Right renal pelvis (tissue), 4 donors: ENCODE measurements at places on chromosomes 3 and 15.

DNA sequence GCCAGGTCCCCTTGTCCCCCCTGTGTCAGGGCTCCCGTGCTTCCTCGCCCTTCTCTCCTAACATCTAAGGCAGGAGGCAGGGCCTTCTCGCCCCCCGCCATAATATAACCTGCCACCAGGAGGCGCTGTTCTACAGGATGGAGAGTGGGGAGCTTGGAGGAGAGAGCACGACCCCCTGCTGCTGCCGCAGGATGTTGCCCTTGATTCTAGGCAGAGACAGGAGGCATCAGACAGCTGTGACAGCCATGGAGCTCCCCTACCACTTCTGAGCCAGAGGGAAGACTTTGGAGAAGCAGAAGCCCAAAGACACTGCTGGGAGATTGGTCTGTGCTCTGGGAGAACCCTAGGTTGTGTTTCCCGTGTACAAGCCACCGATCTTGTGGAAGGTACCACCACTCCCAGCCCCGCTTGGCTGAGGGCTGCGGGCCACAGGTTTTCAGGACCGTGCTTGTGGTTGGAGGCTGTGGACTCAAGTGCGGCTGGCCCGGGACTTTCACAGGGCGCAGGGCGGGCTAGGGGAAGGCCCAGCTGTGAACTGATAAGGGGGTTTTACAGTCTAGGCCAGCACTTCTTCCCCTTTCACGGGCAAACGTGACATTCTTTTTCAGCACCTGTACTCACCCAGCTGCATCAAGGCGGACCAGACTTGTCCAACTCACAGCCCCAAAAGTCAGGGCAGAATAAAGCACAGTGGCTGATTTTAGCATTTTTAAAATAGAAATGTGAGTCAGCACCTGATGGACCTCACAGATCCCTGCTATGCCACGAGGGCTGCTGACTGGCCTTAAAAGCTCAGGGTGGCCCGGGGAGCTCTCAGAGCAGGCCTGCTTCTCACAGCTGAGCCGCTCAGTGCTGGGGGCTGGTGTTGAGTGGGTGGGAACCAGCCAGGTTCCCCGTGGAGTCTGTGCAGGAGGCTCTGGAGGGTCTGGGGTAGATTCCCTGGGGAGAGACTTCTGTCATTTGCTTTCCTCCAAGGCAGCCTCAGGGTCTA is 2.6 kb upstream of the TIGIT start:
- DNase-seq = no peak

- DNase-seq = no peak
Measured at GRCh38 chr15:36766449-36766848, 187.0 kb downstream of the CDIN1 start.

DNA sequence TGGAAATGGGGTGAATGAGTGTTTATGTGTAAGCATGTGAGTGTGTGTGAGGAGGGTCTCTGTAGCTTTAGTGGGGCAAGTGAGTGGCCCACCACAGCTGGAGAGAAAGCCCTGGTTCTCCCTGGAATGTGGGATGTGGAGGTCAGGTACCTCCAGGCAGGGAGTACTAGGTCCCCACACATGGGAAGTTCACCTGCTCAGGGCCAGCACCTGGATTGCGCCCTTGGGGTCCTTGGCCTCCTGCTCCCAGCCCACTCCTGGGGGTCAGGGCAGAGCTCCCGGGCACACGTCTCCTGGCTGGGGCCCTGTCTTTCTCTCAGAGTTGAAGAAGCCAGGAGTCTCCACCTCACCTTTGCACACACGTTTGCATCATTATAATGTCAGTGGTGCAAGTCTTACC is 40.0 kb upstream of the TMCC1 start:
- no peak for DNase-seq

- no peak for DNase-seq
Measured at GRCh38 chr15:69906256-69907185, 191.2 kb downstream of the TLE3 start.

DNA sequence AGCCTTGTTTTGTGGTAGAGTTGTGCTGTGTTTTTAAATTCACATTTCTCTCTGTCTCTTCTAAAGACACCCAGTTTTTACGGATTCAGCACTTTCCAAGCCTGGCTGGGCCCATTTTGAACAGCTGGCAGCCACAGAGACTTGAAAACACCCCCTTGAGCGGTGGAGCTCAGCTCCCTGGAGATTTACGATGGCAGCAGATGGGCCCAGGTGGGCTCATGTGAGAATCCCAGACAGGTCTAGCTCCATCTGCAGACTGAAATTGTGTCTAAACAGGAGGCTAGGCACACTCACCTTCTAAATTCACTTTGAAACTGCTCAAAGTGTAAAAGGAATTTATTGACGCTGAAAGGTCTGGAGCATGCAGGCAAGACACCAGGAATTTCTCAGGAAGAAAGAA is 232.0 kb upstream of the HES1 start:
- DNase-seq = no peak

GRCh38 chr3:175655351-175655750 is 796.2 kb downstream of the NAALADL2 start:
- no peak for DNase-seq

DNA sequence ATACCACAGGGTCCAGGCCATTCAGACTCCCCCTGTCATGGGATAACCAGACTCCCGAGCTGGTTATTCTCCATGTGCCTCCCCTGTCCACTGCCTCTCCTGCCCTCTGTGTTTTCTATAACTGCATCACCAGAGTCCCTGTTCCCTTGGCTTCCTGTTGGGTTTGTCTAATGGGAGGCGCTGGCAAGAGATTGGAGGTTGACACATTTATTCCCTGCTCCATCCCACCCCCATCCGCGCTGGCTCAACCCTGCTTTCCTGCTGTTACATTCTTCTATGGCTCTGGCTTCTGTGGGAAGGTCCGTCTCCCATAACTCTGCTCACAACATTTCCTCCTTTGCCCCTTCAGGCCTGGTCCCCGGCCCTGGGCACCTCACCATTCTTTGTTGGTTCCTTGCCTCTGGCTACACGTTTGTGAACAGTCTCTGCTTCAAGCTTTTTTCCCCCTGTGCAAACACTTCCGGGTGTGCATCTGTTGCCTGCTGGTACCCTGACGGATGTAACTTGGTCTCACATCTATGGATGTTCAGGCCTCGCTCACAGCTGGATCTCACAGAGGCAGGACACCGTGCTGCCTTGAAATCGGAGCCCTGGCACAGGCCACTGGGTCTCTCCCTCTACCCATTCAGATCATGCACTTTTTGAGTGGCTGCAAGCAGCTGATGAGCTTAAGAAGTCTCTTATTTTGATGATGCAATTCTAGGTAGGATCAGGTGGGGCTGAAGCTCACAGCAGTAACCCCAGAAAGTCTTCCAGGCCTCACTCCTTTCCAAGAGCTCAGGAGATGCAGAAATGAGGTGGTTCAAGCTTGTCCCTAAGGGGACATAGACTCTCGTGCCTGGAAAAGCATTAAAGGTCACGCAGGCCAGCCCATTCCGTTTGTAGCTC is 68.6 kb upstream of the ATP13A3 start:
- DNase-seq = no peak

DNA sequence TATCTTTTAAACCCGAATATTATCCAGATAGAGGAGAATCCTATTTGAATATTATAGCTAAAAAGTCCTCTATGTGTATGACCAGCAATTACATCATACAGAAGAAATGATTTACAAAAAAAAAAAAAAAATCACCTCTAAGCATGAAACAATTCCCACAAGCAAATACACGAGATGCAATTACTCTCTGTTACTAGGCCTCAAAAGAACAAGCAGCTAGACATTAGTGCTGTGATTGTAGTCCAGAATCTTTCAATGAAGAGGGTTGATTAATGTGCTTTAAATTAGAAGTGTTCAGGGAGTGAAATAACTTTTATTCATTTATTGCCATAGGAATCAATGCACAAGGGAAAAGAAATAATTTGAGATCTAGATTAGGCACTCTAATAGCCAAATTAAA is 1379.5 kb upstream of the GBE1 start:
- DNase-seq = no peak

- no peak for DNase-seq
Measured at GRCh38 chr3:59555593-59556315, 505.9 kb upstream of the CFAP20DC start.

- no peak for DNase-seq
Measured at GRCh38 chr3:142588703-142589102, 7.5 kb upstream of the PLS1 start.

GRCh38 chr3:107206141-107206540 is 171.1 kb upstream of the CCDC54 start:
- DNase-seq = no peak

GRCh38 chr3:67415511-67415910 is 238.9 kb downstream of the SUCLG2 start:
- DNase-seq = no peak

GRCh38 chr3:51271172-51271571 is 113.9 kb upstream of the MANF start:
- no peak for DNase-seq

GRCh38 chr15:88894348-88894818 is 961 bp downstream of the HAPLN3 start:
- no peak for DNase-seq

- no peak for DNase-seq
Measured at GRCh38 chr15:69338535-69339213, 40.0 kb downstream of the PAQR5 start.

- no peak for DNase-seq
Measured at GRCh38 chr3:117105686-117106085, 396.1 kb downstream of the TUSC7 start.

DNA sequence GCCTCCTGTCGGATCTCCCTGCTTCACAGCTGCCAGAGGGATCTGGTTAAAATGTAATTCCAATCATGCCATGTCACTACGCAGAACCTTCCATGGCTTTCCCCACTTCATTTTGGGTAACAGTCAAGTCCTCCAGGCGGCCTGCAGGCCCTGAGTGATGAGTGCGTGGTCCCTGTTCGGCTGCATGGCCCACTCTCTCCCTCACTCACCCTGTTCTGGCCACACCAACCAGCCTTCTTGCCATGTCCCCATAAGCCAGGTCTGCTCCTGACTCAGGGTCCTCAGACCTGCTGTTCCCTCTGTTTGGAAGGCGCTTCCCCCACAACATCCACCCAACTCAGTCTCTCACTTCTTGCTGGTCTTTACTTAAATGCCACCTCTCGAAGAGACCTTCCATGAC is 41.6 kb upstream of the LINGO1 start:
- no peak for DNase-seq
